Upper lobe of right lung (tissue), 1 donor: ENCODE measurements at places on chromosomes 5 and 9. TPM values are rescaled to one million over a fixed set of nuclear protein-coding genes. Genes with fewer than 3 reads are reported as not detected.

GRCh38 chr5:52840277-52841050 lies 52.7 kb downstream of the ITGA1 start:
- peak overlapping the region; percentile 39 for H3K27ac ChIP-seq
- no peak for DNase-seq
- no peaks in the 10 kb centered on the region for H3K27me3 ChIP-seq
- no peak overlapping the region for H3K4me3 ChIP-seq

GRCh38 chr5:81177061-81177460 lies 56.1 kb upstream of the CKMT2 start:
- no peak overlapping the region for H3K27ac ChIP-seq
- DNase-seq, result no peak
- no peaks in the 10 kb centered on the region for H3K36me3 ChIP-seq
- no peaks in the 10 kb centered on the region for H3K27me3 ChIP-seq

DNA sequence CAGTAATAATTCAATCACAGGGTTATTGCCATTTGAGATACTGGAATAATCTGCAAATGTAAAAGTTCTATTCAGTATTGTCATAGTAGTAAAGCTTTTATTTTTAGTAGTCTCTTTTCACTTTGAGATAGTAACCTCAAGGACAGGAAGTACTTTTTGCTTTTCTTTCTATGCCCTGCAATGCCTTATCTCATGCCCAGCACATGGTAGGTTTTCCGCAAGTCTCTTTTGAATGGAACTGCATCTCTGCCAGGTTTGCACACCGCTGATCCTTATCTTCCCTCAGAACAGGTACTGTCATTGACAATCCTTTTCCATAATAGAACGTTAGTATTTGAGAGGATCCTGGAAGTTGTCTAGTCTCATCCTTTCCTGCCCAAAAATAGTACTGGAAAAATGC lies 91.8 kb upstream of the IFNK start:
- H3K27me3 ChIP-seq, result no peaks in the 10 kb centered on the region
- peaks cover 20% of the 10 kb centered on the region for H3K4me1 ChIP-seq
- no peak overlapping the region for H3K4me3 ChIP-seq
- DNase-seq, result no peak
- H3K36me3 ChIP-seq, result no peaks in the 10 kb centered on the region

Gene SPINK5
- total RNA-seq, result 3.2 TPM

Gene PKN3
- 13.4 TPM for total RNA-seq
